ENCODE measurements at places on chromosomes 7 and 10.

DNA sequence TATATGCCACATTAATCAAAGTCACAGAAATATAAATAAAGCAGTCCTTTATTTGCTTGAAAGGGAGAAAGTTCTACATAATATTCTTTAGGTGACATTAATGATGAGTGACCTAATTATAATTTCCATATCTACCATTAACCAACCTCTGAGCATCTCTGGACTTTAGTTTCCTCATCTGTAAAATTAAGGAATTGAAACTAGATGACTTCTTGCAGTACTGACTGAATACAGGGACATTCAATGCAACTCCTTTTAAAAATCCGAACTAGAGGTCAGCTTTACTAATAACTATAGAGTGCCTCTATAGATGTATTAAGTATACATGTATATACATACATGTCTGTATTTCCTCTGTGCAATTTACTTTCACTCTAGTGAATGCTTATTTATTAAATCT, 3.9 kb downstream of the FMC1 start:
- DNase-seq = no peak

- no peak for DNase-seq
Measured at GRCh38 chr10:12838366-12838765, 163.1 kb downstream of the CCDC3 start.

DNA sequence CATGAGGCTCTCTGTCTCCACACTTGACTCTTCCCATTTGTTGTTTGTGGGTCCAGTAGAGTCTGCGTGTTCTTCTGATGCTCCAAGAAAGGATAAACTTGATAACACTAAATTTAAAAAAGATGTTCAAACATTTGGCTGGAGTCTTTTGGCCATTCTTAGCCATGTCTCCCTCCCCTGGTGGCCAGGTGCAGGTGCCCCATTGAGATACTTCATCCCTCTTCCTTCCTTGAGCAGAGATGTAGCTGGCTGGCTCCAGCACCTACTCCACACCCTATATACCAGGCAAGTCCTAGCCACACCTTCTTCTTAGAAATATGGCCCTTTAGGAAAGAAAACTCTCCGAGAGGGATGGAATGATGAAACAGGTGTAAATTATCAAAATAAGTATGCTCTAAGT, 103.2 kb upstream of the GJD4 start:
- no peak for DNase-seq

DNA sequence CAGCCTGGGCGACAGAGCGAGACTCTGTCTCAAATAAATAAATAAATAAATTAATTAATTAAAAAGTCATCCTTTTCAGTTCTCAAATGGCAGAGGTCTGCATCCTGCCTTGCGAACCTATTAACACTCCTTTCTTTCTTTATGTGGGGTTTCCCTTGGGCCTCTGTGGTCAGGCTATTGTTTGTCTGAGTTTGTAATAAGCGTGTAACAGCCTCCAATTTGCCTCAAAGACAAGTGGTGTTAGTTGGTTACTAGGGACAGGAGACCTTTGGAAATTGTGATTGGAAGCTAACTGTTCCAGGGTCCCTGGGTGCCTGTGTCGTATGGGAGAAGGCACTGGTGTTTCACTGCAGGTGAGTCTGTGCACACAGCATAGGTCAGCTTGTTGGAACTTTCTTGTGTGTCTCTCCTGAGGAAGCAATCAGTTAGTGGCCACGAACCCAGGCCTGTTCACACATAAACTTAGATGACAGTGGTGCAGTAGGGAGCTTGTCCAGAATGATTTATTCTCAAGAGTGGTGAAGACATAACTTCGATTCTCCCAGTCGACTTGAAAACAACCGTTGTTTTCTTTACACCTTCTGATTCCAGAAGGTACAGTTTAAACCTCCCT, 33.5 kb downstream of the TCF7L2 start:
- no peak for DNase-seq

- no peak for DNase-seq
Measured at GRCh38 chr7:46685051-46685450, 764.0 kb upstream of the IGFBP3 start.

DNA sequence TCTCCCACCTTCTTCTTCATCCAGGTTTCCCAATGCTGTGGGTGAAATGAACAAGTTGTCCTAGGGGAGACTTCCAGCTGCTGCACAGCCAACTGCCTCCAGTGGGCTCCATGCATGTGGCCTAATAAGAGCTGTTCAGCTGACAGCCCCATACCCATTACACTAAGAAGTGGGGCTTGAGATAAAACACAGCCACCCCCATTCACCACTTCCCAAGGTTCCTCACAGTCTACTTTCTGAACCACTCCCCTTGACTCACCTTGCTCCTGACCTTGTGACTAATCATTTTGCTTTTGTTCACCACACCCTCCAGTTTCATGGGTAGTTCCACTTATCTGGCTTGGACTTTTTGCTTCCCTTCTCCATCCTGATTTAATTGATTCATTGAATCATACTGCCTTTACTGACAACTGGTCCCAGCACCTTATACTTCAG, 119.3 kb downstream of the CABCOCO1 start:
- DNase-seq = no peak

GRCh38 chr7:134293002-134293740, 23.6 kb downstream of the SLC35B4 start:
- no peak for DNase-seq

DNA sequence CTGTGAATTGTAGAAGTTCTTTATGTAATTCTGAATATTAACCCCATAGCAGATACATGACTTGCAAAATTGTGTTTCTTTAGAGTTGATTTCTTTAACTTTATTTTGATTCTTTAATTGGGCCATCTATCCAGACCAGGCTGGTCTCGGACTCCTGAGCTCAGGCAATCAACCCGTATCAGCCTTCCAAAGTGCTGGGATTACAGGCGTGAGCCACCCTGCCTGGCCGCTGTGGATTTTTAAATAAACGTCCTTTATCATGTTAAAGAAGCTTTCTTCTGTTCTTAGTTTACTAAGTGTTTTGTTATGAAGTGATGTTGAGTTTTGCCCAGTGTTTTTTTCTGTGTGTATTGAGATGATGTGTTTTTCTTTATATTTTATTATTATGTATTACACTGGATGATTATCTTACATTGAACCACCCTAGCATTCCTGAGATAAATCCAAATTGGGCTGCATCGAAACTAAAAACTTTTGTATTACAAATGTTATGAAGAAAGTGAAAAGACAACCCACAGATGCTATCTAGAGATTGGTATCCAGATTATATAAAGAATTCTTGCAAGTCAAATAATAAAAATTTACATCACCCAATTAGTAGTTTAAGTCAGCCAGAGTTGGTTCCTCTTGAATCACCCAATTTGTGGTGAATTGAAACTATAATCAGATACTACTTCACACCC, 118.1 kb downstream of the TPST1 start:
- no peak for DNase-seq

GRCh38 chr10:23342213-23342884, 2.2 kb downstream of the C10orf67 start:
- no peak for DNase-seq

DNA sequence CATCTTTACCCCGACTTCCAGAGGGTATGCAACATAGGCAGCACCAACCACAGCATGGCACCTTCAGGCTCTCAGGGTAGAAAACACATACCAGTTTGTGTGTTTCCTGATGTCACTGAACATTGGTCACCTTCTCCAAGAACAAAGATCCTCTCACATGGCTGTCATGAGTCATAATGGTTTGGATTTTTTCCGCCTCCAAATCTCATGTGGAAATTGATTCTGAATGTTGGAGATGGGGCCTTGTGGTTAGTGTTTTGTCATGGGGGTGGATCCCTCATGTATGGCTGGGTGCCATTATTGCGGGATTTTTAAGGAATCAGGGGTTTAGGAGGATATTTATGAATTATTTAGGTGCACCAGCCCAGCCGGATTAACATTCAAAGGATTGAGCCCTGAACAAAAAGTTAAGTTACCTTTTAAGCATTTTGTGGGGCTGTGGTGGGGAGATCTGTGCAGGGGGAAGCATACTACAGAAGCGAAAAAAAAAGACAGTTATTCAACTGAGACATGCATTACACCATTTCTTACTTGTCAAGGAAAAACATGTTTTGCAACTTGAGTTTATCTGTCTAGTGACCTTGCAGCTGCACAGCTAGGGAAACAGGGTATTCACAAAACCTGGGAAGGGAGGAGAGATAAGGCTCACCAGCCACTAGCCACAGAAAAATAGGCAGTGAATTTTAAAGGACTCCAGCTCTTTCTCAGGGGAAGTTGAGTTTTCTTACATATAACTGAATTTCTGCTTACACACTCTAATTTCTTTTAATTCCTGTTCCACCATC, 774.1 kb upstream of the AUTS2 start:
- no peak for DNase-seq

- no peak for DNase-seq
Measured at GRCh38 chr10:110409488-110409887, 88.2 kb upstream of the DUSP5 start.

GRCh38 chr7:123485187-123485586, 49.2 kb downstream of the IQUB start:
- DNase-seq = no peak

DNA sequence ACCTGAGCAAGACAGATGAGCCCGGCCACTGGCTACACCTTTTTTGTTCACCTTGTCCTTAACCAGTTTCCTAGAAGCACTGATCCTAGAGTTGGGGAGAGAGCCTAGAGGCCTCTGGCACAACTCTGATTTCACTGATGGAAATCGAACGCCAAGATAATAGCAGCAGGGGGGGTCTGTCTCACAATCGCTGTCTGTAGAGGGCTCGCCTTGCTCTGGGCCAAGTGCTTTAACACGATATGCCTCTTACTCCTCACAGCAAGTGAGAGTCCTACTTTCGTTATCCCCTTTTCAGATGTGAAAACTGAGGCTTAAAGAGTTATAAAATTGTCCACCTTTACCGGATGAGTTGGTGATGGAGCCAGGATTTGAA, 472 bp downstream of the RASSF4 start:
- DNase-seq = no peak

- DNase-seq = no peak
Measured at GRCh38 chr10:127774766-127775559, 38.0 kb downstream of the FOXI2 start.

- peak; percentile 25 for DNase-seq
Measured at GRCh38 chr10:5888843-5889623, 660 bp downstream of the ANKRD16 start.

DNA sequence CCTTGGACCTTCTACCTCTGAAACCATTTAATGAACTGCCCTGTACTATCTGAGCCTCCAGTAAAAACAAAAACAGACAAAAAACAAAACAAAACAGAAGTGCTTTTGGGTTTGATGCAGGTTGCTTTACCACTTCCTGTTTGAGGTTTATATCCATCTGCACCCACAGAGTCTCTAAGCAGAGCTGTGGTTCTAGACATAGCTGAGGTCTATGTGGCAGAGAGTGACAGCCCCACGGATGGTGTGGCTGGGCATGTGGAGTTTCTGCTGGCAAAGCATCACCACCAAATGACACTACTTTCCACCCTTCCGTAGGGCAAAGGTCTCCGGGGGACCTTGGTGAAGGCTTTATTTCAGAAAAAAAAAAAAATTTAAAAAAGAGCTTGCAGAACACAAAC, 754.2 kb downstream of the GRID1 start:
- DNase-seq = no peak

- DNase-seq = no peak
Measured at GRCh38 chr7:36809510-36809909, 85.2 kb upstream of the AOAH start.

GRCh38 chr10:97072851-97073665, 112.7 kb downstream of the SLIT1 start:
- peak; percentile 61 for DNase-seq

GRCh38 chr10:65194555-65194954, 1673.4 kb downstream of the REEP3 start:
- DNase-seq = no peak

DNA sequence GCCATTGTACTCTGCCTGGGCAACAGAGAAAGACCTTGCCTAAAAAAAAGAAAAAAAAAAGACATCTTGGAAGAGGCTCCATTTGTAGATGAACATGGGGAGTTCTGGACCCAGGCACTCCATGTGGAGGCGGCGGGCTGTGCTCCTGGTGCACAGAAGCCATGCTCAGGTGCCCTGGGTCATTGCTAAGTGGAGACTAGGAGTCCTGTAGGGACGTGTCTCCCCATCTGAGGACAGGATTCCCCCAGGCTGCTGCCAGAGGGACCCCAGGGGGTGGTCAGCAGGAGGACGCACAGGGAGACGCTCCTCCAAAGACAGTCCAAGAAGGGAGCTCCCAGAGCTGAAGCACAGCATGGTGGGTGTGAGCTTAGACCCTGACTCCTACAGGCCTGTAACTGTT, 34.3 kb downstream of the SBDS start:
- no peak for DNase-seq

DNA sequence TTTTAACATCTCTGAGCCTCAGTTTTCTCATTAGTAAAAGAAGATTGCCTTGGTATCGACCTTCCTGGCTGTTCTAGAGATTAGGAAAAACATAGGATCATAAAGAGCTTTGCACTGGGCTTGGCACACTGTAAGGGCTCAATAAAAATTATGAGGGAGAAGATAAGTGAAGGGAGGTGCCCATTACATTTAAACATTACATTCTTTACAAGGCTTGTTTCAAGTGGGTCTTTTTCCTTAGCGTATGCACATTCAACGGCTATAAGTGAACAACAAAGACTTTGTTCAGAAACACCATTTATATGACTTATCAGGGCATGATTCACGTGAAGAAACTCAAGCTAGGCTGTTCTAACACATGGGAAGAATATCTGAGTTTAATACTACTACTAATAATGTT, 351.9 kb upstream of the NPVF start:
- DNase-seq = no peak

DNA sequence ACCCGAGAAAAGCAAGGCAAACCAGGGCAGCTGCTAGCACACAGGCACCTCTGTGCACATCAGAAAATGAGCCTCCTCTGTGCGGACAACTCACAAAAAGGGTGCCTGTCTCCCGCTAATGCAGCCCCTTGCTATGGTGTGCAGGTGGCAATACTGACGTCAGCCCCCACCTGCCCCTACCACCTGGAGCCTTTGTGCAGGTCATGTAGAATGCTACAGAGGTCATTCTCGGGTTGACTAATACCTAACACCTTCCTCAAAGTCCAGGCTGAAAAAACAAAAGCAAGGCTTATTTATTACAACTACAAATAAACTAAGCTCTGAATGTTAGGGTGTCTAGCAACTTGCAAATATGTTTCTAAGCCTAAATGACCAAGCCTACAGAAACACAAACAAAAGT, 13.9 kb downstream of the PIP4K2A start:
- no peak for DNase-seq

DNA sequence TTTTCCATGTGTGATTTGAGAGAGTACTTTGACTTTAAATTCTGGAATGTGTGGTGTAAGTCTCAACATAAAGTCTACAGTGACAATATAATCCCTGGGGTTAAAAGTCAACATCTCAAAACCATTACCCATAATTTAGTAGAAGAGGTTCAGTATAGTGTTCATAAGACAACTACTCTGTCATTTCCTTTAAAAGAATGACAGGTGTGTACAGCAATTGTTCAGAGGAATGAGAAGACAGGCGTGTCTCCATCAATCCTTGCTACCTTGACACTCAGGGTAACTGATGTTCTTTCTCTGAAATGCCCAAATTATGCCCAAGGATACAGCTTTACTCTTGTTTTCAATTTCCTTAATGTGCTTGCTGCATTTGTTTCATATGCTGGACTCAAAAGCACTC, 256.4 kb downstream of the DYNC1I1 start:
- DNase-seq = peak; percentile 76
